8988T (cell line): ENCODE measurements at places on chromosomes 6 and 20.

DNA sequence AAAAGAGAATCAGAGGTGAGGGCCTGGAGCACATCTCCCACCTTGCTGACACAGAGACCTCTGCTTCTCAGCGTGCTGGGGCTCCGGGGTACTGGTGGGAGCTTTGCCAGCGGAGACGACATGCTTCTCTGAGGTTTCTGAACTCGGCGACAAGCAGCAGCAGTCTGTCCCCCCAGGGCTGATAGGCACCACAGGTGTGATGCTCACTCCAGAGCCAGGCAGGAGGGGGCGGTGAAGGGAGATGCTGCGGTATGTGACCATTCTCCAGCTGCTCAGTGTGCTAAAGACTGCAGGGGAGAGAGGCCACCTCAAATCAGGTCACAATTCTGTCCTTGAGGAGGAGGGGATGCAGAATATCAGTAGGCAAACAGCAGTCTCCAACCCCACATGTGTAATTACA lies 219.9 kb downstream of the ALDH8A1 start:
- no peak for DNase-seq

- DNase-seq = no peak
These were observed 11.8 kb upstream of the BFSP1 start for GRCh38 chr20:17542993-17543412.

DNA sequence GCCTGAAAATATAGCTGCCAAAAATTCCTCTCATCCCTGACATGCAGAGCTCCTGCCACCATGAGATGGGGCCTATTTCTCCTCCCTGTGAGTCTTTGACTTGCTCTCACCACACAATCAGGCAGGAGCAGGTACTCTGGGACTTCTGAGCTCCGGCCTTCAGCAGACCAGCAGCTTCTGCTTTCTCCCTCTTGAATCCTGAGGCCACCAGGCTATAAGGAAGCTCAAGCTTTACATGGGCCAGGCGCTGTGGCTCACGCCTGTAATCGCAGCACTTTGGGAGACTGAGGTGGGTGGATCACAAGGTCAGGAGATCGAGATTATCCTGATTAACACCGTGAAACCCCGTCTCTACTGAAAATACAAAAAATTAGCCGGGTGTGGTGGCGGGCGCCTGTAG lies 238.7 kb upstream of the RREB1 start:
- no peak for DNase-seq

DNA sequence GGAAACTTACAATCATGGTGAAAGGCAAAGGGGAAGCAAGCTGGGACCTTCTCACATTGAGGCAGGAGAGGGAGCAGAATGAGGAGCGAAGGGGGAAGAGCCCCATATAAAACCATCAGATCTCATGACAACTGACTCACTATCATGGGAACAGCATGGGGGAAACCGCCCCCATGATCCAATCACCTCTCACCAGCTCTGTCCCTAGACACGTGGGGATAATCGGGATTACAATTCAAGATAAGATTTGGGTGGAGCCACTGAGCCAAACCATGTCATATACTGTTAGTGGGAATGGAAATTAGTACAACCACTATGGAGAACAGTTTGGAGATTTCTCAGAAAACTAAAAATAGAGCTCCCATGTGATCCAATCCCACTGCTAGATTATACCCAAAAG lies 163.7 kb downstream of the MANEA start:
- DNase-seq = no peak

DNA sequence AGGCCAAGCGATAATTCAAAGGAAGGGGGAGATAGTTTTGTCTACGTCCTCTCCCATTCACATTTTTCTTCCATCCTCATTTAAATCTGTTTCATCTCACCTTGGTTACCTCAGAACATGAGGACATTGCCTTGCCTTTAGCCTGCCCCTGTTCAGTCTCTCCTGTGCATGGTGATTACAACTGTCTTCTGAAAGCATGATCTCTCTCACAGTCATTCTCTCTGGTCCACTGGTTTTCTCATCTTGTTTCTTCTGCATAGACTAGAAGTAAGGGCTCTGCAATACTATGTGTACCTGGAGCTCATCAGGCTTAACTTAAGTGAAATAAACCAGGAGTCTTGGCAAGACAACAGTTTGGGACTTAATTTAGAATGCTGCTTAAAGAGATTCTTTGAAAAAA lies 31.4 kb downstream of the CLVS2 start:
- no peak for DNase-seq

DNA sequence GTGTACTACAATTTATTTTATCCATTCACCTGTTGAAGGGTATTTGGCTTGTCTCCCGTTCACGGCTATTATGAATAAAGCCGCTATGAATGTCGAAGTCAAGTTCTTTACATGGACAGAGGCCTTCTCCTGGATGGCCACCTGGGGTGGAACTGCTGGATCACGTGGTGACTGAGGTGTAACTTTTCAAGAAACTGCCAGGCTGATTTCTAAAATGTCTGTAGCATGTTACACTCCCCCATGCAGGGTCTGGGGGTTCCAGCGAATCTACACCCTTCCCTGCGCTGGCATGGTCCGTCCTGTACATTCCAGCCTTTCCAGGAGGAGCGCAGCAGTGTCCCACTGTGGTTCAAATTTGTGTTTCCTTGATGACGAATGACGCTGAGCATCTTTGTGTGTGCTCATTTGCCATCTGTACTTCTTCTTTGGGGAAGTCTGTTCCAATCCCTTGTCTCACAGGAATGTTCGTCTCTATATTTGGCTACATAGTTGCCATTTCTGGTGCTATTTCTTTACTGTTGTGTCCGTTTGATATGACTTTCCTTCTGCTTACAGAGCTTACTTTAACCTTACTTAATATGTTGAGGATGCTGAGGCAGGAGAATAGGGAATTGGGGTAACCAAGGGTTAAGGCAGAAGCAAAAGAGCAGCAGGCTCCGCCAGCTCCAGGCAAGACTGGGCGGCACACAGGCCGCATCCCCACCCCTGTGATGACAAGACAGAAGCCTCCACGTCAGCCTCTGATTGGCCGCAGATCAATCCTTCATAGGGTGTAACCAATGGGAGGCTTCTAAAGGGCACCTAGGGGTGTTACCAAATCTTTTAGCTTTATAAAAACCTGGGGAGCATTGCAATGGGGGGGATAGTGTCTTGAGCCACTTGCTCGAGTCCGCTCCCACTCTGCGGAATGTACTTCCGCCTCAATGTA lies 106.6 kb downstream of the TAF4 start:
- DNase-seq = no peak

GRCh38 chr6:14474816-14475215 lies 357.2 kb downstream of the CD83 start:
- DNase-seq = no peak

DNA sequence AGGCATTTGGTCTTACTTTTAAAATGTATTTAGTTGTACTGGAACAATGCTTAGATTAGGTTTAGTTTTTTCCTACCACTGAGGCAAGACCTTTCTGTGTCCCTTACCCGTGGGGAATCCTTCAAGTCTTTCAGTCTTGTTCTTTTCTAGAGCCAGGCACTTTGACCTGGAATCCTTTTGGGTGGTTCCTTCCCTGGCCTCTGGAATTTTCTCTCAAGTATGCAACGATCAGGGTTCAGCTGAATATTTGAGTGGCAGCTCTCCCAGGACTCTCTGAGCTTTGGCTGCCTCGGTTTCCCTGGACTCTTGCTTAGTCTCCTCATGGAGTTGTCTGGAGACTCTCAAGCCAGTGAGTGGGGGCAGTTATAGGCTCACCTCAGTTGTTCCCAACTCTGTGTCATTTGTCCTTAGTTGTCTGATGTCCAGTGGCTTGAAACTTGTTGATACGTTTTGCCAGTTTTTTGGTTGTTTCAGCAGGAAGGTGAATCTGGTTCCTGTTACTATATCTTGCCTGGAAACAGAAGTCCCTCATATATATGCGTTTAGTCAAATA lies 118.1 kb downstream of the QKI start:
- DNase-seq = no peak

DNA sequence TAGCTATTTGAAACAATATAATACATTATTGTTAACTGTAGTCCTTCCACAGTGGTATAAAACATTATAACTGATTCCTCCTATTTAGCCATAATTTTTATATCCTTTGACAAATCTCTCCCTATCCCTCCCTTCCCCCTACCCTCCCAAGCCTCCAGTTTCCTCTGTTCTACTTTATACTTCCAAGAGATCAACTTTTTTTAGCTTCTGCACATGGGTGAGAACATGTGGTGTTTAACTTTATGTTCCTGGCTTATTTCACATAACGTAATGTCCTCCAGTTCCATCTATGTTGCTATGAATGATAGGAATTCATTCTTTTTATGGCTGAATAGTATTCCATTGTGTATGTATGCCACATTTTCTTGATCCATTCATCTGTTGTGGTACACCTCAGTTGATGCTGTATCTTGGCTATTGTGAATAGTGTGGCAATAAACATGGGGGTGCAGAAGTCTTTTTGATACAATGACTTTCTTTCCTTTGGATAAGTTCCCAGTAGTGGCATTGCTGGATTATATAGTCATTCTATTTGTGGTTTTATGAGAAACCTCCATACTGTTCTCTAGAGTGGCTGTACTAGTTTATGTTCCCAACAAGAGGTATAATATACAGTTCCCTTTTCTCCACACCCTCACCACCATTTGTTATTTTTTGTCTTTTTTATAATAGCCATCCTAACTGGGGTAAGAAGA lies 205.0 kb downstream of the KCNQ5 start:
- no peak for DNase-seq

GRCh38 chr6:131116755-131117360 lies 18.4 kb upstream of the AKAP7 start:
- no peak for DNase-seq

GRCh38 chr6:107331409-107332386 lies 127.7 kb downstream of the PDSS2 start:
- no peak for DNase-seq

DNA sequence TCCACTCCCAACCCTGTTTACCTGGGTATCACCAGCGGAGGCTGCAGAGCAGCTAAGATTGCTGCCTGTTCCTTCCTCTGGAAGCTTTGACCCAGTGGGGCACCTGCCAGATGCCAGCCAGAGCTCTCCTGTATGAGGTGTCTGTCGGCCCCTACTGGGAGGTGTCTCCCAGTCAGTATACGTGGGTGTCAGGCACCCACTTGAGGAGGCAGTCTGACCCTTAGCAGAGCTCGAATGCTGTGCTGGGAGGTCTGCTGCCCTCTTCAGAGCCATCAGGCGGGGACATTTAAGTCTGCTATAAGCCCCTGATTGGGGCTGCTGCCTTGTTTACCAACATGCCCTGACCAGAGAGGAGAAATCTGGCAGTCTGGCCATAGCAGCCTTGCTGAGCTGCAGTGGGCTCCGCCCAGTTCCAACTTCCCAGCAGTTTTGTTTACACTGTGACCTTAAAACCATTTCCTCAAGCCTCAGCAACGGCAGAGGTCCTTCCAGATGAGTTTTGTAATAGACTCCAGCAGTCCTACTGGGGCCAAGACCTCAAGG lies 2.8 kb downstream of the RAET1E start:
- no peak for DNase-seq

- no peak for DNase-seq
These were observed 83.9 kb downstream of the SAMD3 start for GRCh38 chr6:130138909-130139242.

DNA sequence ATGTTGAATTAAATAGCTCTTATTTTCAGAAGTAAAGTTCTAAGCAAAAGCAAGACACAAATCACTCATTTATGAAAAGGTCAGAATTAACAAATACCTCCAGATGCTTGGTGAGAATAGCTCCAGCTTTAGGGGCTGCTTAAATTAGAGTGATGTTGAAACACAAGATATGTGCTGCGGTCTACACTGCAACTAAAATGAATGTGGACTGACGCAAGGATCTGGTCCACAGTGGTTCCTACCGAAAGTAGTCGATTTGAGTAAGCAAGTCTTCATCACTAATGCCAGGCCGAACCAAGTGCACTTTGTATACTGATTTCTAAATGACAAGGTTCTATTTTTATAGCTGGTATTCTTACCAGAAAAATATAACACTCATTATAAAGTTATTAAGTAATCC lies 96.3 kb downstream of the PRDM1 start:
- no peak for DNase-seq

- no peak for DNase-seq
These were observed 15.8 kb downstream of the MPC1 start for GRCh38 chr6:166366921-166367320.

DNA sequence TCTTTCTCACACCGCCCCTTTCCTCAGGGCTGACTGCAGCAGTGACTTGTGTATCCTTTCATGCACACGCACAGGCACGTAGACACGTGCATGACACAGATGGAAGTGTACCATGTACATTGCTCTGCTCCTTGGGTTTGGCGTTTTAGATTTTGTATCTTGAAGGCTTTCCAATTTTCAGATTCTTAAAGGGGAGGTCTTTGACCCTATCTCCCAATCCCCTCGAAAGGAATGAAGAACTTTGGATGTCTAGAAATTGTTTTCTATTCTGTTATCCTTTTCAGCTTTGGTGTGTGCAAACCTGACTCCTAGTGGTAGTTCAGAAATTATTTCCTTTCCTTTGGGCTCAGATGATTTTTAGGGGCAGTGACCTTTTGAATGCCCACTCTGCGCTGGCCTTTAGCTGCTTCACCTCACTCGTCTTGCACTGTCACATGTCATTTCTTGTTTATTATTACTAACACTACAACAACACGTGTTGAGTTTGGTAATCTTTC lies 63.0 kb downstream of the HIVEP1 start:
- DNase-seq = no peak

- DNase-seq = no peak
These were observed 110.5 kb downstream of the B3GAT2 start for GRCh38 chr6:70846207-70846835.

DNA sequence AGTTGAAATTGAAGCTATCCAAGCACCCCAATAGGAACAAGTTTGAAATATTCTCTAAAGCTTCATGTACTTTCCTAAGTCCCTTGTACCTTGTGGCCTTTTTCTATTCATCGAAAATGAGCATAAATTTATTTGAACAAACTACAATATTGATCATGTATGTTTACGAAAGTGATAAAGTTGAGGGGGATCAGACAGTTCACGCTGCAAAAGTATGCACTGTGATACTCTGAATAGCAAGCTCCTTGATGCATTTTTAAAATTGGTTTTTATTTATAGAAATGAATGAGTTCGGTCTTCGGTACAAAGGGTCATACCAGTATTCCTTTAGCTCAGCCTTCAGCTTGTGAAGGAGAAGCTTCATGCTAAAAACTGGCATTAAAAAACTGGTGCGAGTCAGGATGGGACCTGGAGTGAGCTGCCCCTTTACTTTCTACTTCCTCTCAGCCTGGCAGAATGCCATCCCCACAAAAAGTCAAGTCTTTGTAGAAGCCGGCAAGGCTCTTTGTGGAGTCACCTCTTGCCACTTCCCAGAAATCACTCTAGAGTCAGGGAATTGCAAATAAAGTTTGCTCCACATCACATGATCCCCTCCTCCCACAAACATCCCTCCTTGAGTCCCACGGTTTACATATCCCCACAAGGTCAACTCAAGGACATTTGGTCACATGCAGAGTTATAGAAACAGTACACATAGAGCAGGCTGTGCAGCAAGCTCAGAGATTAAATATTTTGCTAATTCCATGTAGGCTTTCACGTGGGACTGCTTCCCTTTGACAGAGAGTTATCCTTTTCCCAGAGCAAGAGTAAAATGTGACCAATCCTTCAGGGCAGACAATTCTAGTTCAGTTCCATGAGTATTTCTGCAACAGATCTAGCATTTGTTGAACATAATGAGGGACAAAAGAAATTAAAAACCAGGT lies 34.6 kb upstream of the ADGRF1 start:
- DNase-seq = no peak

- DNase-seq = no peak
These were observed 47.4 kb upstream of the IRF4 start for GRCh38 chr6:343960-344815.
